HT-29 (cell line): ENCODE measurements at places on chromosomes 4 and X.

GRCh38 chrX:31429915-31430314 lies 358.1 kb upstream of the FTHL17 start:
- no peak for DNase-seq

DNA sequence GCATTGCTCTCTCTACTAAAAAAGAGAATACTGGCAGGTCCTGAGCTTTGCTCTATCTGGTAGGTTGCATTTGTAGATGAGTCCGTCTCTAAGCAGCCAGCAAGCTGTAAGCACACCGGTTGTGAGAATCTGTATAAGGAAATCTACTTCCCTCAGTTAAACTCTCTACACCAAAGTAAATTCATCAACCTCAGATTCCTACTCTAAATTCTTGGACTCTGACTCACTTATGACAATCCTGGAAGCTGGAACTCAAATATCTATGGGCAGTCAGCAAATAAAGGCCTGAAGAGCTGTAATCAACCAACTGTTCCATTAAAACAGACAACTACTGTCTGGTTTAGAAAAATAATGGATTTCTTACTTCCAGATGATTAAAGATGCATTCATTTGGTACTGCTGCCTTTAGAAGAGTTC lies 37.9 kb downstream of the FAT1 start:
- DNase-seq = peak; percentile 76

DNA sequence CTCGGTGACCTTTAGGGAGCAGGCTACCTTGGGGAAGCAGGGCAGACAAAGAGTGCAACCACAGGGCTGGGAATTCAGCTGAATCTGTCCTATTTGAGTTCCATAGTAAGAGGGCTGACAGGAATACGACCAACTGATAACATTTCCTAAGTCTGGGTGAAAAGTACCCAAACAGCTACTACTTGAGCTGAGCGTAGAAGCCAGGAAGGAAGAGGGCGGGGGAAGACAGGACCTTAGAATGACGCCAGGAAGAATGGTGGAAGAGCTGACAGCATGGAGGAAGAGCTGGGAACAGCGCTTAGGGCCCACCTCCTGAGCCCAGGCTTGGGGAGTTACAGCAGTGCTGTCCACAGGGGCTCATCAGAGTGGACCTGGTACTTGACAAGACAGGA lies 14.4 kb downstream of the MECP2 start:
- DNase-seq = no peak

- peak; percentile 51 for DNase-seq
Measured at GRCh38 chrX:88135735-88136134, 611.3 kb upstream of the CPXCR1 start.

DNA sequence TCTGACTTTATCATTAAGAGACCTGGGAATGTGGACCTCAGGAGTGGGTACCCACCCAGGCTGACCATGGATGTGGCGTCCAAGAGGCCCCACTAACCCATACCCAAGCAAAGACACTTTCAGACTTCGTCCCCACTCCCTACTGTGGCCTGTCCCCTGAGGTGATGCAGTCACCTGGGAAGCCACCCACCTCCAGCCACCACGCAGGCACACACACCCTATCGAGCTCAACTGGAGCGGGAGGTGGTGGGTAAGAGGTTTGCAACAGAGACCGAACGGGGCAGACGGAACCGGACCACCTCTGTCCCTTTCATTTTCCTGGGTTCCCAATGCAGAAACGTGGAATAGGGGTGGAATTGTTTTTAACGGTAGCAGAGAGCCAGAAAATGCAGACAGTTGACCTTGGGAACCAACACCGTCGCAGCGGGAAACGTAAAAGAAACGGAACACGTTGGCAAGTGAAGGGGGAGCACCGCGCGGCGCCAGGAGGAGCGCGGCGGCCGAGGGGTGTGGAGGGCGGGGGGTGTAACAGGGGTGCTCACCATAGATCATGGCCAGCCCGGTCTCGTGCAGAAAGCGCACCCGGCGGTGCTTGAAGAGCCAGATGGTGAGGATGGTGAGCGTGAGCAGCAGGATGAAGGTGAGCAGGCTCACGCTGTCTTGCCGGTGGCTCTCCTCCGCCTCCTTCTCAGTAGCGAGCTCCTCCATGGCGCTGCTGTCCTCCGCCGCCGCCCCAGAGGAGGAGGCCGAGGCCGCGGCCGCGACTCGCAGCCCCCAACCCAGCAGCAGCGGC lies 559 bp downstream of the SLC9A7 start:
- DNase-seq = peak; percentile 23
